IgD-negative memory B cell (primary cell): ENCODE measurements at places on chromosomes 7 and 10. TPM values are rescaled to one million over a fixed set of nuclear protein-coding genes. Genes with fewer than 3 reads are reported as not detected.

The TMEM184A gene
- 0.08 TPM for polyA plus RNA-seq

The FGL2 gene
- 23.7 TPM for polyA plus RNA-seq

The ANKRD2 gene
- not detected for polyA plus RNA-seq

The PDE1C gene
- polyA plus RNA-seq: not detected

The DOCK4 gene
- not detected for polyA plus RNA-seq

The MYH16 gene
- not detected for polyA plus RNA-seq

The COBL gene
- polyA plus RNA-seq: not detected

The ZNF365 gene
- not detected for polyA plus RNA-seq

The CDK14 gene
- polyA plus RNA-seq: 53.0 TPM

The EVX1 gene
- not detected for polyA plus RNA-seq

The CYP3A7 gene
- not detected for polyA plus RNA-seq

The AGMO gene
- not detected for polyA plus RNA-seq

The MAP3K8 gene
- 40.0 TPM for polyA plus RNA-seq

The PITX3 gene
- not detected for polyA plus RNA-seq

The C7orf33 gene
- polyA plus RNA-seq: not detected

The CLDN4 gene
- polyA plus RNA-seq: not detected

The CALY gene
- not detected for polyA plus RNA-seq

The HSPA12A gene
- polyA plus RNA-seq: 6.7 TPM

The C10orf67 gene
- not detected for polyA plus RNA-seq

The HPSE2 gene
- not detected for polyA plus RNA-seq

The DRGX gene
- polyA plus RNA-seq: not detected

The NPFFR1 gene
- polyA plus RNA-seq: not detected

The TMEM213 gene
- polyA plus RNA-seq: not detected

The TRPV6 gene
- polyA plus RNA-seq: not detected

The GRM3 gene
- not detected for polyA plus RNA-seq

The CCAR1 gene
- 40.1 TPM for polyA plus RNA-seq

The OR2A25 gene
- polyA plus RNA-seq: not detected

The HOXA7 gene
- 1.0 TPM for polyA plus RNA-seq

The FAM25G gene
- not detected for polyA plus RNA-seq

The PDE6C gene
- not detected for polyA plus RNA-seq

The CCL26 gene
- polyA plus RNA-seq: not detected

The CXCL12 gene
- polyA plus RNA-seq: not detected

The SLC13A1 gene
- polyA plus RNA-seq: not detected

The TBX20 gene
- not detected for polyA plus RNA-seq

The TEX36 gene
- not detected for polyA plus RNA-seq

The HBP1 gene
- 46.4 TPM for polyA plus RNA-seq

The GIMAP6 gene
- polyA plus RNA-seq: 4.6 TPM

The DNAH11 gene
- not detected for polyA plus RNA-seq

The CLDN3 gene
- not detected for polyA plus RNA-seq

The GOLGA7B gene
- not detected for polyA plus RNA-seq

The VAX1 gene
- polyA plus RNA-seq: not detected

The TAS2R5 gene
- 0.33 TPM for polyA plus RNA-seq

The CNPY1 gene
- not detected for polyA plus RNA-seq

The NXPH1 gene
- polyA plus RNA-seq: not detected

The SLC26A5 gene
- not detected for polyA plus RNA-seq

The CDC14C gene
- not detected for polyA plus RNA-seq

The STEAP1B gene
- polyA plus RNA-seq: 3.4 TPM

The CPVL gene
- 1.6 TPM for polyA plus RNA-seq

The SORCS1 gene
- not detected for polyA plus RNA-seq

The SYCE1 gene
- polyA plus RNA-seq: not detected

The CHAT gene
- not detected for polyA plus RNA-seq

The POLR2J gene
- 111 TPM for polyA plus RNA-seq

The TBXAS1 gene
- polyA plus RNA-seq: 16.7 TPM

The ZNF239 gene
- polyA plus RNA-seq: 1.5 TPM

The PDZD8 gene
- 8.2 TPM for polyA plus RNA-seq

The PON1 gene
- not detected for polyA plus RNA-seq
